ENCODE measurements at places on chromosomes 3 and 15.

DNA sequence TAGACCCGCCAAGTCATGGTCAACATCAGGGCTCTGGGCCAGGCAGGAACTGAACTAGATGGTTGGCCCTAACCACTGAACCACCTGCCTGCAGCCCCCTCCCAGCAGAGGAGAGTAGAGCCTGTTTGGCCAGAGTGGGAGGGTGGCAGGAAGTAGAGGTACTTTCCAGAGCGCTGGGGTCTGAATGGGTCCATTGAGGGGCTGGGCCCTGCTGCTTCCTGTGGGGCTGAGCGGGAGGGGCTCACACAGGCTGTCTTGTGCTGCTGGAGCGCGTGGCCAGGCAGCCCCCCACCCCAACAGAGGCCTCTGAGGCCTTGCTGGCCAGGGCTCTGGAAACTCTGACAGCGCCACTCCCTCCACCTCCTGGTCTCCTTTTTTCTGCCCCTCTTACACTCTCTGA is 17.4 kb downstream of the CSPG4 start:
- no peak for DNase-seq

DNA sequence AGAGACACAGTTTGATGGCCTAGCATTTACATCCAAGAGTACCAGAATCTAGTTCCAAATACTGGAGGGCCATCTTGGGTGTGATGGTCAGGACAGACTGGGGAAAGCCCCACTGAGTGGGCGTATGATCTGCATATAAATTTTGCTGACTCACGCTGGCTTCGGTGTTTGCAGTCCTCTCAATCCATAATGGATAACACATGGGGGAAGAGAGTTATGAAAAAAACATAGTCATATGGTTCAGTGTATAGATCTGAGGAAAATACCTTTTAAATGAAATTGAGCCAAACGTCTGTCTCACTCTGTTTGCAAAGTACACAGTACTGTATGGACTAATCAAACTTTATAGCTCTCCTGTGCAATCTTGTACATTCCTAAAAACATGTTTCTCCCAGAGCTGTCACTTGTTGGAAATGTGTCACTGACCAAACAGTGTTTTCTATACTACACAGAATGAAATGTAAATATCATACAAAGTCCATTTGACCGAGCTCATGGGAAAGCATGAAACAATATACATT is 125.3 kb upstream of the THBS1 start:
- peak; percentile 95 for DNase-seq

DNA sequence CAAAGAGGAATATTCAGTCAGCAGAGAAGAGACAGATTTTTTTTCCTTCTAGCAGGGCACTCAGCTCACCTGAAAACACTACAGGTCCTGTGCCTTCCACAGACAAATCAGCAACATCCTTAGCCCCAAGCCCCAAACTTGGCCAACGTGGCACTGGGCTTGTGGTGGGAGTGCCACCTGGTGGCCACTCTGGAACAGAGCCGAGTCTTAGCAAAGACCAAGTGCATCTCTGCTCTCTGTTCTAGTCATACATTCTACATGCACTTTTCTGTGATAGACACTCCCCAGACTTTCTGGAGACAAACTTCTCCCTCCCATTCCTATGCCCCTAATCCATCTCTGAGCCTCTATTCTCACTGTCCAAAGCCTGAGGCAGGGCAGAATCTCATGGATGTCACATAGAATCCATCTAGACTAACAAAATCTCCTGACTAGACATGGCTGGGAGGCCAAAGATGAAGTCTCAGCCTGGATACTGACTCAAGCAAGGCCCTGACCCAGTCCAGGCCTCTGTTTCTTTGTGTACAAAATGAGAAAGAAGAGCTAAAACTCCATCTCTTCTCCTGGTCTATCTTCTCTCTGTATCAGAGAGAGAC is 5.1 kb upstream of the SEMA7A start:
- peak; percentile 73 for DNase-seq

DNA sequence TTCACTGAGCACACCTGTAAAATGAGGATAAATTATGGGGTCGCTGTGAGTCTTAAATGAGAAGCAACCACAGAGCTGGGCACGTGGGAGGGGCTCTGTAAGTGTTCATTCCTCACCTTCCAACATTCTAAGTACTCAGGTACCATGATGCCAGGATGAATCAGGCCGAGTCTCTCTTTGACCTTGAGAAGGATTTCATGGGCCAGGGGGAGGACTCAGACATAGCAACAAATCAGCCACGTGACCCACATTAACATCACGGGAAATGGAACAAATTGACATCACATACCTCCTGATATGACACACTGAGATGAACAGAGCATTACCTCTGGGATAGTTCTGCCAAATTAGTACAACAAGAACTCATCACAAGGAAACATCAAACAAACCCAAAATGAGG is 35.2 kb upstream of the USP3 start:
- no peak for DNase-seq

DNA sequence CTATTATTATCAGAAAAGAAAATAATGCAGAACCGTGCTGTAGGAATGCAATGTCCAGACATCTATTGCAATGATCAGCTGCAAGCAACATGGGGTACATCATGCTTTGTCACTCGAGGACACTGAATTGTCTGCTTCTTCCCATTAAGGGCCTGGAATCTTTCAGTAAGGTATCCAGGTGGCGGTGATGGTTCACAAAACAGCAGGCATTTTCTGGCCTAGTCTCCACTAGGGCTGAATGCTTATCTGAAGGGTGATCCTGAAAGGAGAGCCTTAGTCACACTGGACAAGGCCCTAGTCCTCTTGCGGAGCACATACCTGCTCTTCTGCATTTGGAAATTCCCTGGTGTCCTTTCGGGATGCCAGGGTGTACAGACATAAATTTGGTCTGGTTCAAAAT is 21.2 kb downstream of the ITPR1 start:
- no peak for DNase-seq

DNA sequence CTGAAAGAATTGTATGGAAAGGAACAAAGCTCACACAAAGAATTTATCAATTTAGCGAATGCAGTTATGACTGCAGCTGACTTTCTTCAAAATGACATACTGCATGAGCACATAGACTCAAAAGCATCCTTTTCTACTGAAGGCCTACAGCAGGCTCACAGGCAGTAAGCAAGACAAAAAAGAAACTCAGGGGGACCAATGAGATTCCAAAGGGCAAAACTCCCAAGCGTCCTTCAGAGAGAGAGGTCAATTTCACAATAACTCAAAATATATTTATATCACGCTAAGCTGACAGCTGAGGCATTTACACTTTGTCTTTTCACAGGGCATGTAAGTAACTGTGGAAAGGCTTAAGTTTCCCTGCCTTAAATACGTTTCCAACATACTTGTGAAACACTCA is 427.9 kb upstream of the RASGRP1 start:
- DNase-seq: no peak

GRCh38 chr15:44726568-44727484 is 9.5 kb upstream of the TRIM69 start:
- peak; percentile 94 for DNase-seq

DNA sequence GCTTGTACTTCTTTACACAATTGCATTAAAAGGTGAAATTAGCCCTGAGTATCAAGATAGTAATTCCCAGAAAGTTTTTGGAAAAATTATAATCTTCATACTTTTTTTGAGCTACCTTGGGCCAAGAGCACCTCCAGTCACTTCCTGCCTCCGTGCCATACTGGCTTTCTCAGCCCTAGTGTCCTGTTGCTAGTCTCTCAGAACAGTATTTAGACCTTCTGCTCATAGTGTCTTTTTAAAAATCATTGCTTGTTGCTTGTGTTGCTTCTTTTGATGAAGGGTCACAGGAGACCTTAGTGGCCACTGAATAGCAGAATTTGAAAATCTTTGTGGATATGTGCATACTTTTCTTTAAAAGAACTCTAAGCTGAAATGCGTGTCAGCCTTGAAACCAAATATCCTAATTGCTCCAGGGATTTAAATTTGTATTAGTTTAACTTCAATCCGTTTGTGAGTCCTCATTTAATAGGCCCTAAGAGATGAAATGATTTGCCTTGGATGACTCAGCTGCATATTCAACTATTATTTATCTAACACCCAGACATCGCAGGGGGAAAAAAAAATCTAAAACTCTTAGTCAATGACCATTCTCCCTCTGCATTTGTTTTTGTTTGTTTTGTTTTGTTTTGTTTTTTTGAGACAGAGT is 29.1 kb upstream of the LXN start:
- peak; percentile 57 for DNase-seq

GRCh38 chr15:98801234-98801561 is 152.9 kb downstream of the IGF1R start:
- no peak for DNase-seq

DNA sequence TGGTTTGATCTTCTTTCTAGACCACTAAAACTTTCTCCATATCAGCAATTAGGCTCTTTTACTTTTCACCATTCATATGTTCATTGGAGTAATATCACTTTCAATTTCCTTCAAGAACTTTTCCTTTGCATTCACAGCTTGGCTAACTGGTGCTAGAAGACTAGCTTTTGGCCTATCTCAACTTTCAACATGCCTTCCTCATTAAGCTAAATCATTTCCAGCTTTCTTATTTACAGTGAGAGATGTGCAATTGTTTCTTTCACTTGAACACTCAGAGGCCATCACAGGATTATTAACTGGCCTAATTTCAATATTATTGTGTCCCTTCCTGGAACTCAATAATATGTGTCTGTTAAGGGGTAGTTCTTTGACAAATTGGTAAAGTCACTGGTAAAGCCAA is 42.8 kb upstream of the PLOD2 start:
- DNase-seq: no peak

- no peak for DNase-seq
Observed at GRCh38 chr15:60250316-60250715, 147.5 kb downstream of the ANXA2 start.

DNA sequence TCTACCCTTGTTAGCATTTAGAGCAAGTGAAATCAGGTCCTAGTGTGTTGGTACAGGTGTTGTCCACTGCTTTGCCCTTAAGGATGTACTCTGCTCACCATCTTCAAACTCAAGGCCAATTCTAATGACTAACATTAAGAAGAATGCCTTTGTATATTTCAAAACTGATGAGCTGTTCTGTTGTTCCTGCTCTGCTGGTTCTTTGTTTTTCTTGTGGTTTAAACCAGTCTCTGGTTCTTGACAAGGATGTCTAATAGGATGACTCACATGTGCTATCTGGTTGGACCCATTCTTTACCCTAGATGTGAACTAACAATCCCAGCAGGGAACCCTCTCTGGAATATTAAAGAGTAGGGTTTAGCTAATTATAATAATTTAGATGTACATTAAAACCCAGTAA is 17.3 kb downstream of the ABHD5 start:
- DNase-seq: peak; percentile 87

GRCh38 chr15:73560501-73561117 is 72.6 kb downstream of the NPTN start:
- peak; percentile 72 for DNase-seq

- no peak for DNase-seq
Observed at GRCh38 chr3:42254566-42254965, 11.4 kb downstream of the CCK start.

- no peak for DNase-seq
Observed at GRCh38 chr3:35296533-35296932, 342.8 kb upstream of the ARPP21 start.

DNA sequence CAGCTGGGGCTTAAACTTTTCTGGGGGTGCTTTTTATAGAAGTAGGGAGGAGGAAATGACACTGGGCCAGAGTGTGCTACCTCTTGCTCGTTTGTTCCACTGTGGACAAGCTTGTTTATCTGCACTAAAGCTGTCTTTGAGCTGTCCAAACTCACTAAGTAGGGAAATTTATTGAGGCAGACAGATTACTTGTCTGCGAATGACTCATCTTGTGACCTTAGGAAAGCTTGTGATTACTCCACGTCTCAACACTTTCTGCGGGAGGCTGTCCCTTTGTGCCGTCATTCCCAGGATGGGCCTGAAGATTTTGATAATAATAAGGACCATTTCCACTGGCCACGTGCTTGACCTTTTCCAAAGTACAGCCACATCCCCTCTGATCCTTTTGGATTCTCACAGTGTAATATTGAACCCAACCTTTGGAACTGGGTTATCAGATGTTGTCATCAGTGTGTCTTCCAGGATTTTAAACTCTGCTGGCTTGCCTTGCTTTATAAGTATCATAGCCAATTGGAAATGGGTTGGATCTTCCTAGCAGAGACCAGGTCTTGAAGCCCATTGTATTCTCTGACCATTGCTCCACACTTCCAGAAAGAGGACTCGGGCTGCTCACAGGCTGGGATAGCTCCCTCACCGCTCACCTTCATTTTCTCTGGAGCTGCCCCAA is 84.7 kb downstream of the AGBL1 start:
- peak; percentile 73 for DNase-seq

GRCh38 chr3:67329358-67329757 is 325.1 kb downstream of the SUCLG2 start:
- DNase-seq: no peak

DNA sequence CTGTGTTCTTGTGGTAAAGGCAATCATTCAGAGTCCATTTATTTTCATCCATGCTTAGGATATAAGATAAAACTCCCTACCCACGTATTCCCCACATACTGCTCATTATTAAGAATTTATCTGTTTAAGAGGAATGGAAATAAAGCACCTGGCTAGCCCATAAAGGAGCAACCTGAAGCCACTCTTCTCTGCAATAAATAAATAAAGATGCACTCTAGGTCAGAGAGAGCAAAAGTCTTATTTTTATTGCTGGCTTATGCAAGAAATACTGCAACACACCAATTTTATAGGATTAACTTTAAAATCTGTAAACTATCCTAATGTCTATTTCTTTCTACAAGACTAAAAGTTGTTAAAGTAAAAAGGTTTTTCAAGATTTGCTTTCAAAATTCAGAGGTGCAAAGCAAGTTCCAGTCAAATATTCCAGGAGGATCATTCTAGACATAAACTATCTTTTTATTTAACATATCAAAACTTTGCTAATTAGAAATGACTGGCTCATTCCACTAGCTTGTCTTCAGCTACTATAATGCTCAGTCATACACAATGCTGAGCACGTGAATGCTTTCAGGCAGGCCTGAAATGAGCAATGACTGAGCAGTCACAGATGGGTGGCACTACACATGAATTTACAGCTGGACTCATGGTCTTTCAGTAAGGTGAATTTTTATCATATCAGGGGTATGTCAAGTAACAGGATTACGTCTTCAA is 7.1 kb downstream of the TJP1 start:
- DNase-seq: peak; percentile 23

DNA sequence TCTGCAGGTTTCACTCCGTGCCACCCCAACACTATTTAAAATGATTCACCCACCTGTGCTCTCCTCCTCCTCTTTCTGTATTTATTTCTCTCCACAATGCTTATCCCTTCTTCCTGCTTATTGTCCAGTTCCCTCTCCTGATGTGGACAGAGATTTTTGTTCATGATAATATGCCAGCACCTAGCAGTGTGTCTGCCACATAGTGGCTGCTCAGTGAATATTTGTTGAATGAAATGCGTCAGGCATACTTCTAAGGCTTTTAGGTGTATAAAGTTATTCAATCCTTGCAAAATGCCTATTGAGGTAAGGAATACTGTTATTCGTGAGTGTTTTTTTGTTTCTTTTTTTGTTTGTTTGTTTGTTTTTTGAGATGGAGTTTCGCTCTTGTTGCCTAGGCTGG is 67.5 kb upstream of the MME start:
- no peak for DNase-seq

GRCh38 chr15:29692527-29692926 is 129.7 kb downstream of the TJP1 start:
- no peak for DNase-seq

Measured in fibroblast of skin of right quadriceps (primary cell).